GM19239 (cell line): ENCODE measurements at places on chromosomes 1 and 21.
A peak's percentile ranks its signal among the peaks of the same experiment; 100 is the strongest.

- DNase-seq = peak; percentile 13
Observed at GRCh38 chr1:32900956-32901822, at the start of gene TMEM54. Gene TMEM54, minus strand, starts transcription at chr1:32901389. Its CDS starts 151 bp downstream, at chr1:32901238.

GRCh38 chr1:6106321-6106731, 60.6 kb downstream of the KCNAB2 start:
- no peak for DNase-seq

DNA sequence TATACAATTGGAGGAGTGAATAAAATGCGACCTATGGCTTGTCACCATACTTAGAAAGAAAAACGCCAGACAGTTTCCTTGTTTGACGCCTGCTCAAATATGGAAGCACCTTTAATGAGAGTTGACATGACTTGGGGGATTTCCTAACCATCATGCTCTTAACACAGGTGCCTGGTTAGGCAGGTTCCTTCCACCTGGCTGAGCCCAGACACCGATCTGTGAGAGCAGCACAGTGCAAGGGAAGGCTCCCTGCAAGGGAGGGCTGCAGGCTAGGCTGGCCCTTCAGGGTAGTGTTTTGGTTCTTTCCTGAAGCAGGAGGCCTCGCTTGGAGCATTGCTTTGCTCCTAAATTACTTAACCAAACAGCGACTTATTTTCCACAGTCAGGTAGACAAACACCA, 24.6 kb upstream of the KLHDC8A start:
- DNase-seq = no peak

DNA sequence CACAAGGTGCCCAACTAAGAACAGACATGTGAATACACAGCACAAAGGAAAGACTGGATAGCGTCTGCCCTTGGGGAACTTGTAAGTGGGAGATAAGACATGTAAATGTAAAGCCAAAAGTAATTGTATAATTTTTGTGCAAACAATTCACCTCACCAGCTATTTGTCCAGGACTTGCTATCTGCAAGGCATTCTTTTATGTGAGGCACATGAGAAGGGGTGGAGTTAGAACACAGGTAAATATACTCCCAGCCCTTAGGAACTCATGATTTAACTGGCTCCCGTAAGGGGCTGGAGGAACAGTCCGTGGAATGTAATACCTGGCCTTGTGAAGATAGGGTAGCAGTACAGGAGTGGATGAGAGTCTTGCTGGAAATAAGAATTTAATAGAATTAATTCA, 61.3 kb downstream of the CDK18 start:
- no peak for DNase-seq

- DNase-seq = peak; percentile 73
Observed at GRCh38 chr1:42931108-42931539, 27.5 kb downstream of the SLC2A1 start.

DNA sequence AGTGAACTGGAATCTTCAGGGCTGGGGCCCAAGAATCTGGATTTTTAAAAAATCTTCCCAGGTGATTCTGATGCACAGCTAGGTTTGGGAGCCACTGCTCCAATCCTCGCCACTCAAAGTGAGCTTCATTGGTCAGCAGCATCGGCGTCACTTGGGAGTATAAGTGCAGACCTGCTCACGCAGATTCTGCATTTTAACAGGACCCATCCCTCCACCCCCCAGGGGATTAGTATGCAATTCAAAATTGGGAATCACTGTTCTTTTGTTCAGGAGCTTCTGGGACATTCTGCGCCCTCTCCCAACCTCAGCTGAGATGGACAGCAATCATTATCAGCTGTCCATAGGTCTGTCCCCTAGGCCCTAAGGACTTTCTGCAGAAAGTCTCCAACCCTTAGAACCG, 53.5 kb downstream of the LGR6 start:
- DNase-seq = no peak

GRCh38 chr21:37128076-37128475, 55.0 kb downstream of the TTC3 start:
- DNase-seq = no peak

DNA sequence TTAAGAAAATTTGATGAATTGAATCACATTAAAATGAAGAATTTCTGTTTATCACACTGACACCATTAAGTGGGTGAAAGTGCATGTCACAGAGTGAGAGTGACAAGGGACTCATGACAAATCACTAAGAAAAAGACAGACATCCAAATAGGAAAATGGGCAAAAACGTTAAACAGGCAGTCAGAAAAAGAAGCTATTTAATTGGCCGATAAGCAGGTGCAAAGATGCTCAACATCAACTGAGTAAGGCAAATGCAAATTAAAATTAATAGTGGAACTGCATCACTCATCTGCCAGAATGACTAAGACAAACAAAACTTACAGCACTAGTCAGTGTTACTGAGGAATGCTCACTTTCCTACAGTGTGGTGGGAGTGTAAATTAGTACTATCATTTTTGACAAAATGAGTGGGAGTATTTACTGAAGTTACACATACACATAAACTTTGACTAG, 39.2 kb upstream of the RUNX1 start:
- DNase-seq = no peak
